Dermis microvascular lymphatic vessel endothelial cell (primary cell): ENCODE measurements at places on chromosomes 1 and 21. TPM values are rescaled to one million over a fixed set of nuclear protein-coding genes. Genes with fewer than 3 reads are reported as not detected.

DNA sequence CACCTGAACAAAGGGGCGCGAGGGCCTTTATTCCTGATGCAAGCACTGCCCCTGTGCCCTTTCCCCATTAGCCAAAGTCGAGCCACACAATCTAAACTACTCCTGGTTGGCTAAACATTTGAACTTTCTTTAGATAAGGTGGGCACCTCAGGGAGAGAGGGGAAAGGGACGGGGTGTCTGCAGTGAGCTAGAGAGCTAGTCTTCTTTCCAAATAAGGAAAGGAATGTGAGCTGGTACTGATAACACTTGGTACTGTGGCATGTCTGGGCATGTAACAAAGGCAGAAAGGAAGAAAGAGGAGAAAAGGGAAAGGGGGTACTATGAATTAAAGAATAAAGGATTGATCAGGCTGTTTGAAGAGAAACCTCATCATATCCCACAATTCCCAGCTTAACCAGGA lies 62.8 kb downstream of the OVGP1 start:
- DNase-seq, result no peak

Gene SPTA1
- 1.3 and 2.0 TPM in 2 replicates for total RNA-seq

DNA sequence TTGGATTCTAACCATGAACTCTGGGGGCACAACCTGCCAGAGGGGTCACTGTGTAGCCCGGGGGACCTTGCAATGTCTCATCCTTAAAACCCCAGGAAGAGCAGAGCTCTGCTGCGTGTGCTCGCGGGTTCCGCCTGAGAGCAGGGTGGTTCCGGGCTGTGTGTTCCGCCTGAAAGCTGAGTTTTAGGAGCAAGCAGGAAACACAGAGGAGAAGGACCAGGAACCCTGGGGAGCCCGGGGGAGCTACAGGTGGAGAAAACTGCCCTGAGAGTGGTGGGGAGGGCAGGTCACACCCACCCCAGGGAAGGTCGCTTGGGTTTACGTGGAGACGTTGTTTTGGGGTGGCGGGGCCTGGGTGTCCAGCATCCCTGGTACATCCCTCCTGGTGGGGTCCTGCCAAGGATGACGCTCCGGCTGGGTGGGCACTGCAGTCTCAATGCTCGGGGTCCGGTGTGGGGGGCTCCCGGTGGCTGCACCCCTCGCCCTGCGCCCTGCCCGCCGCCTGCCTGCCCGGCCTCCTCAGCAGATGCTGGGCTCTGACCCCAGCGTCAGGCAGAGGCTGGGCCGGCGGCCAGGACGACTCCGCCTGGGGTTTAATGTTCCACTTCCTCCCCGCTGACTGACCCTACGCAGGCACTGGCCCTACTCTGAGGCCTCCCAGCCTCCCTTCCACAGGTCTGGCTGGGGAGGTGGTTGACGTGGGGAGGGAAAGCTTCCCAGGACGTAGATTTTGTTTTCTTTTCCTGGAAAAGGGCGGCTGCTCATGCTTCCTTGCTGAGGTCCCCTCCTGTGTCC lies 17.3 kb upstream of the C1orf159 start:
- DNase-seq, result no peak

DNA sequence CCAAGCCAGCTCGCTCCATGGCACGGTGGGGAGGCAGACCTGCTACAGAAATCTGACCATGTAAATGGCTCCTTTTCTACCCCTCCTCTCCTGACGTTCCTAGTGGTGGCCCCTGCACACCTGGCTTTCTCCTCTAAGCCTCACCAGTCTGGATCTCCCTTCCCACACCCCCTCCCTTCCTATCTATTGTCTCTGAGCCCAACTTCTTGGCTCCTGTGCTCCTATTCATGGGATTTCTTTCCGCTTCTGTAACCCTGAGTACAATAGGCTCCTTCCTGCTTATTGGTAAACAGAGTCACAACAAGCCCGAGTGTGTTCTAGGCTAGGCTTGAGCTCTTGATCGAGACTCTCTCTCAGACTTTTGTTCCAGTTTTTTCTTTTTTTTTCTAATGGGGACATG lies 17.6 kb downstream of the OPTC start:
- DNase-seq, result no peak

Gene TNFRSF8
- total RNA-seq, result under 0.01 TPM in 1 of 2 replicates, not detected in the other

DNA sequence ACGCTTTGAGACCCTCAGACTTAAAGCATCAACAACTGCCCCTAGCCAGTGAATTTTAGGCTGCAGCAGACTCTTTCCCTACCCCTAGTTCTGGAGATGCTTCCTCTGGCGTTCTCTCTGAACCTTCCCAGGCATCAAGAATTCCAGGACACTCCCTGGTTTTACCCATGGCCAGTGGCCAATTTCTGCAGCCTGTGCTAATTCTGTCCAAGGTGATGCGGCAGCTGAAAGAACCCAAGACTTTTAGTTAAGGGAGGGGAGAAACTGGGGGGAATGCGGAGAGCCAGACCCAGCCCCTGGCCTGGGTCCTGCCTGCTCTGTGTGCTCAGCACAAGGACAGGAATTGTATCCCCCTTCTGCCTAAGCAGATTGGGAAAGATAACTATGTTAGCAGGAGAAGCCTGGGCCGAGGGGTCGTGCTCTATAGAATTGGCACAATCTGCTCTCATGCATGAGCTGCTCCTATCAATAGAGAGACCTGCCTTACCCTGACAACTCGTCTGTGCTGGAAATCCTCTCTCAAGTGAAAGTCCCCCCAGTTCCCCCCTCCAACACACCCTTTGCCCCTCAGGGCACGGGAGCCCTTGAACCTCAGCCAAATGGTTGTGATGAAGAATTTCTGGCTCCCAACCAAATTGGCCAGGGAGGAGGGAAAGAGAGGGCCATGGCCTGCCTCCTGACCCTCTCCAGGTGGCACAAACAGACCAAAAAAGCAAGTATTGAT lies 5.4 kb upstream of the GJA8 start:
- DNase-seq, result no peak

DNA sequence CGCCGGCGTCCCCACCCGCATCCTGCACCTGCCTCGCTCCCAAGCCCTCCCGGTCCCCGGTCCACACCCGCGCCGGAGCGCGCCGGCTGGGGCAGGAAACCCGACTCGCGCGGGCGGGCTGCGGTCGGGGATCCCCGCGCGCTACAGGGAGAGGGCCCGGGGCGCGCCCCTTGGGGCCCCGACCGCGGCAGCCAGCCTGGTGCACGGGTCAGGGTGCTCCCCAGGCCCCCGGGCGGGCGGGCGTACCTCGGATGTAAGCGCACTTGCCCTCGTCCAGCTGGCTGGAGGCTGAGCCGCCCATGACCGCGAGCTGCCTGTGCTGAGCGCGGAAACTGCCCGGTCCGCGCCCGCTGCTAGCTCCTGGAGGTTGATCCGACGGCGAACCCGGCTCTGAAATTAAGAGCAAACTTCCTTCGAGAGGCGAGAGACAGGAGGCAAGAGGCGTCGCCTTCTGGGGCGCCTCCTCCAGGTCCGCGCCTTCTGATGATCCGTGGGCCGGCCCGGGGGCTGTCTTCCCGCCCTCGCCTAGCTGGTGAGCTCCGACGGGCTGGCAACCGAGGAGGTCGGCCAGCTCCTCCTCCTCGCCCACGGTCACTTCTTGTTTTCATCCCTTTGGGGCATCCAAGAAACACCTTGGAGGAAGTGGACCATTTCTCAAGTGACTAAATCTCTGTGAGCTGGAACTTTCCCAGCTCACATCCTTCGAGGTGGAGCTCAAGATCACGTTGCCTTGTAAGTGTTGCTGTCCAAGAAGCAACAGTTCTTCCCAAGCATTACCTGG lies at the start of gene NIBAN1:
TSS of gene NIBAN1 (minus strand) at position 453 of the 781 bp plus-strand sequence. CDS start at position 301, 152 bp downstream.
- peak; percentile 7 for DNase-seq

Gene ETV3L
- total RNA-seq, result under 0.01 TPM in 1 of 2 replicates, not detected in the other

Gene PIGR
- not detected in 2 replicates for total RNA-seq

GRCh38 chr1:40939320-40940059 lies 40.0 kb upstream of the CTPS1 start:
- DNase-seq, result no peak

DNA sequence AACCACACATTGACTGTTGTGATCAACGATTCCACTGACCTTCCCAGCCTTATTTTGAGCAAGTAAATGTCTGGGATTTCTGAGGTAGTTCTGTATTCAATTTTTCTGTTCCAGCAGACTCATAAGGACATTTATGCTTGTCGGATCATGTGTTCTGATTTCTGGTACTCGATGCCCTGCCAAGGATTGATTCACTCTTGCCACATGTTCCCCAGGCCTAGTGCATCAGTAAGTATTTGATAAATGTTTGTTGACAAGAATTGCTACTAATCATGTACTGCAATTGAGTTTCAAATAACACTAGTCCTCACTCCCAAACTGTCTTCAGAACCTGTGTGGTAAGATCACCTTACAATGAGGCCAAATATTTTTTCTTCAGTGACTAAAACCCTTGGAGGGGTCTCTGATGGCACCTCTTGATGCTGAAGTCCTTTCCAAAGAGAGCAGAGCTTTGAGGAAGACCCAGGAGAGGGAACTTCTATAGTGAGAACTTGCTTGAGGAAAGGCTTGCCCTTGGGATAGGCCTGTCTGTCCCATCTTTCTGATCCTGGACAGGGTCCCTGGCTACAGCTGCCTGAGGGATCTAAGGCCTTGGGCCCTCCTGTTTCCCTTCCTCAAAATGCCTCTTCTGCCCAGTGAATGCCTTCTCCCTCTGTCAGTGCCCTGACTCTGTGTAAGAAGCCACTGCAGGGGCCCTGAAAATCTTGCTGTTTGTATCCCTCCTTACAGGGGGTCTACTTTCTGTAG lies 115.8 kb upstream of the FAM78B start:
- DNase-seq, result no peak

DNA sequence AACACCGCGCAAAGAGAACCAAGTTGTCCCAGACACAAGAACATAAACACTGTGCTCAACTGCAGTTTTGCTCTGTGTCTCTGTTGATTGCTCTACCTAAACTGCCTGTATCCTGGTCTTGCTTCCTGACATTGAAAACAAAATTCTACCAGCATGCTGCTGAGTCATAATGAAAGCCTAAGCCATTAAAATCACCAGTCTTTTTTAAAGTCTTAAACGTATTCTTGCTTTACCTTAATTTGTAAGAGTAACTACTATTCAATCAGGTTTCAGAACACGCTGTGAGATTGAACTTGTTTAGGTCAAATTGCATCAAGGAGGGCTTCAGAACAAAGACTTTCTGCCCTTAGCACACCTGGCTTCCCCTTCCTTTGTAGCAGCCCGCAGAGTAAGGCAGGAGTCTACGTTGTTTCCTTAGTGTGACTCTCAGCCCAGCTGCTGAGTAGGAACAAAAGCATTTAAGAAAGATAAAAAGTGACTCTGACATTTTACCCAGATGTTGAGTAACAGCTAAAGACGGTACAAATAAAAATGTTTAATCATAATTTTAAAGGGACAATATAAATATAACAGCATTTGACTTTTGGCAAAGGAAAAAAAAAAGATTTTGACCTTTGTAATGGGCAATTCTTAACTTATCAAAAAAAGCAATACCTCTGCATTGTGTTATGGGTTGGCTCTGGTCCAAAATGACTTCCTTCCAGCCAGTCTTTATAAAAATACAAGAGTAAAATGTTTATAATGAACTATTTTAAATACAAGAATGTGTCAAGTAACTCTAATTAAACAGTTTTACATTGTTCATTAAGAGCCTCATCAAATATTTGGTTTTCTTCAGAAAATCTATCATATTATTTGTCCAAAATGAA lies 186.9 kb upstream of the ADGRL4 start:
- DNase-seq, result peak; percentile 97
